ENCODE measurements at places on chromosomes 2 and 18.
A peak's percentile ranks its signal among the peaks of the same experiment; 100 is the strongest.

- no peak for DNase-seq
Measured at GRCh38 chr18:12281861-12282260, 26.2 kb upstream of the TUBB6 start.

DNA sequence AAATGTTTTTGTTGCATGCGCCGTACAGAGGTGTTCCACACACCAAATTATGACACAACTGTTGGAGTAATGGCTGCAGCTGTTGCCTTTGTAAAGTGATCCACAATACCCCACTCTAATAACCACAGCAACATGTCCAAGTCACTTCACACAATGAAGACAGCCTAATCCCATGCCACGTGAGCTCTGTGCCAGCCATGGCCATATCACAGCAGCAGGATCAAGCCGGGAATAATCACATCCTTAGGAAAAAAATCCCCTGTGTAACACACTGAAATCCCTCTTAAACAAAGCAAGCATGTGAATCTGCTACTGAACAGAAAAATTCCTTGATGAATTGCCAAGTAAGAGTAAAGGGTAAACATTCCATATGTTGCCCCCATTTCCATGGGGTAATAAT, 179.5 kb upstream of the PARD3B start:
- DNase-seq = no peak

DNA sequence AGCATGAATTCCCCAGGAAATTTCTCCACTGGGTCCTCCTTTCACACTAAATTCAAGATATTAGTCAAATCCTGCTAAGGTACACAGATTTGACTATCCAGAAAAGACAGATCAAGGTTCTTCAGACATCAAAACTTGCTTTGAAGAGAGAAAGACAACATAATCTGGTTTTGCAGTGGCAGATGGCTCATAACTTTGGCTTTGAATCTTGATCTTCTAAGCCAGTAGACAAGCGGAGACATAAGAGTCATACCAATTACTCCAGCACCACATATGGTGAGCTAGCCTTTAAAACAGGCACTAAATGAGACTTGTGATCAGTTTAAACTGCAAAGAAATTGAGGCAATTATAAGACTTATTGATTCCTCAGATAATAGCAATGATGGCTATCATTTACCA, 29.3 kb downstream of the PDE11A start:
- DNase-seq = no peak

DNA sequence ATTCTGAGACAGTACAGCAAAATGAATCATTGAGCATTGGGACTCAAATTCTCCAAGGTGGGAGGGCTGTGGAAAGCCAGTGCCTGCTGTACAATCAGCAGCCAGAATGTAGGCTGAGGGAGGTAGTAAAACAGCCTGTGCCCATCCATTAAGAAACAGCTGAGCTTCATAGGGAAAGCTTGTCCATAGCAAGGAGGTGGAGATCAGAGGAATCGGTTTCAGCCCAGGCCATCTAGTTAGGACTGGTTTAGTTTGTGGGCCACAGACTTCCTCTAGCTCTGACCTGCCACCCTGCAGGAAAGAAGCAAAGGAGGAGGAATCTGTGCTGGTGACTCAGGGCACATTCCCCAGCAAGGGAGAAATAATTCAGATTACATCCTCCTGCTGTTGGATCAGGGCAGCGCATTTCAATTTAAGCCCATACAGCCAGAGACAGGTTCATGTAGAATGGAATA, 333.4 kb downstream of the SETBP1 start:
- DNase-seq = peak; percentile 85

- no peak for DNase-seq
Measured at GRCh38 chr2:105880637-105881036, 135.9 kb downstream of the NCK2 start.

DNA sequence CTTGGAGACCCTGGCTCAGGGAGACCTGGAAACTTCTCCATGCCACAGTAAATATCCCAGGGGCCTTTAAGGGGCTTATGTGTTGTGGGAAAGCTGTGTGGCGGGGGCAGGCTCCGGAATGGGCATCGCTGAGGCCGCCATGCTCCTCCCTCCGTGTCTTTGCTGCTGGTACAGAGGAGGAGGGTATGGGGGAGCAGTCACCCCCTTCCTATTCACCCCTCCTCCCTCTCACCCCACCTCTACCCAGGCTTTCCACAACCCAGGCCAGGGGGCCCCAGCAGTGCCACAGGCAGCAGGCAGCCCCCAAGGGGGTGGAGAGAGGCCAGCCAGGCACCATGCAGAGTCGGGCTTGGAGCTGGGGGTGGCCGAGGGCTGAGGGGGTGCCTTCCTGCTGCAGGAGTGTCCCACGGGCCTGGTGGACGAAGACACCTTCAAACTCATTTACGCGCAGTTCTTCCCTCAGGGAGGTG, 28.0 kb upstream of the FAHD2A start:
- no peak for DNase-seq

DNA sequence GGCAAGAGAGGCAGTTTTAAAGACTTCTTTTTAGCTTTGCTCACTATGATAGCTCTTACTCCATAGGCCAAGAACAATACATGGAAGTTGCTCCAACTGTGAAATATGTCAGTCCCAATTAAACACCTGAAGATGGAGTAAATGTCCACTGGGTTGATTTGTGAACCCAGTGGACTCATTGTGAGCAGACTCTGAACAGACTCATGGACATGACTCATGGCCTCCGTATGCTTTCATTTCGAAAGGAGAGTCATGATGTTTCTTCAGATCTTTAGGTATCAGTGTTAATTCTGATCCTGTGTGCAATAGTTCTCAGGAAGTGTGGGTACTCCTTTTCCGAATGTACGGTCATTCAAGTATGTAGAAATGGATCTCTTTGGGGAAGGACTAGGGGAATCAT, 5.4 kb upstream of the CWC22 start:
- peak; percentile 88 for DNase-seq

- DNase-seq = no peak
Measured at GRCh38 chr2:155010925-155011324, 312.4 kb downstream of the KCNJ3 start.

DNA sequence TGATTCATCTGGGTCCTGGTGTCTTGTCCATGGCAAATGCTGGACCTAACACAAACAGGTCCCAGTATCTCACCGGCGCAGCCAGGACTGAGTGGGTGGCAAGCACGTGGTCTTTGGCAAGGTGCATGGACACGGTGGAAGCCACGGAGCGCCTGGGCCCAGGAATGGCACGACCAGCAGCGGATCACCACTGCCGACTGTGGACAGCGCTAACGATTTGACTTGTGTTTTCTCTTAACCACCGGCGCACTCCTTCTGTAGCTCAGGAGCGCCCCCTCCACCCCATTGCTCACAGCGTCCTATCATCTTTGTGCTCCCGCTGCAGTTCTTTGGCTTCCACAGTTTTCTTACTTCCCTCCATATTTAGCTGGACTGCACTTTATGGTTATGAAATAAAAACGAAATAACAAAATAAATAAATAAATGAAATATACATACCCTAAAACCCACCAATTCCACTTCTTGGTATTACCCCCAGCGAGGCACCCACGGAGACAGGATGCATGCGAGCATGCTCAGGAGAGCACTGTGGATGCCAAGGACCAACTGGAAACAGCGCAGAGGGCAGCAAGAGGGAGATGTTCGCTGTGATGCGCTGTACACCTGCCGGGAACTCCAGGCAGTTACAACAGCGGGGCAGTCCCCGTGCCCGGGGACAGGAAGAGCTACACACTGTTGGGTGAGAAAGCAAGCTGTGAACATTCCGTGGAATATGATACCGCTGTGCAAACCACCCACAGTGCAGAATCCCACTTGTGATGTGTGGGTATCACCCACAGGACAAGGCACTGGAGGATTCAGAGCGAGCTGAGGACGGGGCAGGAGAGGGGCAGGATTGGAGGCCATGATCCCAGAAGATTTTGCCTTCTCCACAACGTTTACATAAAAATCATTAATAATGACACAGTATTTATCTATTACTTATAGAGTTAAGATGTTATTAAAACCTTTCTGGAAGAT, 7.0 kb upstream of the CIDEA start:
- peak; percentile 72 for DNase-seq

- peak; percentile 38 for DNase-seq
Measured at GRCh38 chr2:143802242-143802641, 673.0 kb downstream of the ARHGAP15 start.

GRCh38 chr18:2121224-2121623, 450.1 kb downstream of the METTL4 start:
- no peak for DNase-seq

- peak; percentile 31 for DNase-seq
Measured at GRCh38 chr18:58691256-58691655, 20.0 kb downstream of the MALT1 start.

DNA sequence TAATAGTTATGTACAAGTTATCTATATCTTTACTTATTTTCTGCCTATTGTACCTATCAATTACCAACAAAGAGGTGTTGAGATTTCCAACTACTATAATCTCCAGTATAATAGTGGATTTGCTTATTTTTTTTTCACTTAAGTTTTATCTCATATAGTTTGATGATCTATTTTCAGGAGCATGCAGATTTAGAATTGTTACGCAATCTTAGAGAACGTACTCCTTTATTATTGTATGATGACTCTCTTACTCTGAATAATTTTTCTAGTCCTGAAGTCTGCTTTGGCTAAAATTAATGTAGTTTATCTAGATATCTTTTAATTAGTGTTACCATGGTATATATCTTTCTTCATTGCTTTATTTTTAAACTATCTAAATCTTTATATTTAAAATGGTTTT, 205.2 kb downstream of the SCG2 start:
- no peak for DNase-seq

DNA sequence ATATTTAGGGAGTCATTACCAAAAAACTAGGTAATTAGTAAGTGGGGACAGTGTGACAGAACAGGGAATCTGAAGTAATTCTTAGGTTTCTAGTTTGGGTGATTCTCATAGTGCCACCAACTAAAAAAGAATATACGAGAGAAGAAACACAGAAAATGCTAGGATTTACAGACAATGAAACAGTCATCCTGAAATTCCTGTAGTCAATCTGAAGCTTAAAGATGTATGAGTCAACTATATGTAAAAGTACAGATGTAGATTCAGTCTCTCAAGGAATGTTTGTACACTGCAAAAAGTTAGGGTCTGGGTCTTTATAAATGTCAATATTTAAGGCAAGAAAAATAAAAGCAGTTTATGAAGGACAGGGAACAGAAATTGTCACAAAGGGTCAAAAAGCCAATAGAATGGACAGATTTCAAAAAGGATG, 107.0 kb downstream of the STRN start:
- DNase-seq = no peak

DNA sequence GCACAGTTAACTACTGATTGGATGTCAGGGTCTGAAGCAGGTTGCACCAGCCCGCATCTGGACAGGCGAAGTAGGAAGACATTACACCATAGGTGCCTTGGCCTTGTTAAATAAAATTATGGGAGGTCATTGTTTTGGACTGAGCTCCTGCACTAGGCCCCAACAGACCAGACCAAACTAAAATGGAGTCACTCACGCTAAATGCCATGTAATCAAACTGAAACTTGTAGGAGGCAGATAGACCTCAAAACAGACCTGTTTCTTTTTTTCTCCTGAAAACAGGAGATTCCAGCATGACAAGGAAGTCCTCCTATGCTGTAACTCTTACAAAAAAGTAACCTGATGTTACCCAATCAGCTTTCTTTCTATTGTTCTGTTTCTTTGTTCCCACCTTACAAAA, 15.5 kb upstream of the NFU1 start:
- no peak for DNase-seq

- DNase-seq = no peak
Measured at GRCh38 chr18:21456428-21457178, 143.9 kb downstream of the ESCO1 start.

DNA sequence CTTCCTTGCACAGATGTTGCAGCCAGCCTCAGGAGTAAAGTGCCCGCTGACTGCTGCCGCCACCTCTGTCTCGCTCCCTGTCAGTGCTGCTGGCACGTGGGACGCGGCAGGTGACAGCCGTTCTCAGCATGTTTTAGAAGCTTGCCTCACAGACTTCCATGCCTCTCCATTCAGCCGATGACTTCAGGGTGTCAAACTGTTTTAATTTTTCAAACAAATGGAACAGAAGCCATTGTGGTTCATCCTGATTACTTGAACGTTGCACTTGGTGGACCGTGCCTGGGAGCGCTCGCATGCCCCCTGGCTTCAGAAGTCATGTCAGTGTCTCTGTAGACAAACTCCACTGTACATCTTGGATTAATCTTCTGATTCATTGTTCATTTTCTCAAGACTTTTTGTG, 62.7 kb upstream of the EML6 start:
- no peak for DNase-seq

GRCh38 chr18:356778-357177, 88.9 kb upstream of the THOC1 start:
- no peak for DNase-seq

DNA sequence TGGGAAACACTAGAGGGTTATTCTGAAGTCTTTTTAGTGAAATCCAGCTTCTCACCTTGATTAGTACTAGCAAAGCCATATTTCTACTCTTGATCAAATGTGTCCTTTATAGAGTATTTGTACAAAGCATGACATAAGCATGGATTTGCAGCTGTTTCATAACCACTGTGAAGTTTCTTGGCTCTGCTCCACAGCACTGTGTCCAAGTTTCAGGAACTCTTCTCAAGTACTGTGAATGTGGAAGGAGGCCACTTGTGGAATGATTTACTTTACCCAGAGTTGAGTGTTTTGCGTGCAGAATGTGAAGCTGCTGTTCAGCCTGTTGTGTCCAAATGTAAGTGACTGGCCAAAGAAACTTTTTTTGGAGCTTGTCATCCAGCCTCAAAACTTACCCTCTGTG, 16.2 kb upstream of the MAPRE2 start:
- DNase-seq = peak; percentile 70

DNA sequence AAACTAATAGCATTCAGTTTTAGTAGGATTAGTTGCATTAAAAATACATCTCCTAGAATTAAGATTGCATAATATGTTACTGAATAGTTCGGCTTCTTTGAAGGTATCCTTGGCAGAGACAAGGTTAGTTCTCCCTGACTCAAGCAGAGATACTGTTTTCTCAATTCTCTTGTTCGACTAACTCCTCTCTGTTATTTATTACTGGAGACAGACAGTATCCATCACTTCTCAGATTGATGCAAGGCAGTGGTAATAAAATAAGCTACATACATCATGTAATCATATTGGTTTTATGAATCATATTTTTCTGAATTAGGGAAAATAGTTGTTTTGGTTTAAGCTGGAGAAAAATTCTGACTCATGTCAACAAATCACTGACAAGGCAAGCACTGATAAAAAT, 134.8 kb downstream of the SLC8A1 start:
- DNase-seq = peak; percentile 12

- DNase-seq = peak; percentile 4
Measured at GRCh38 chr18:25587545-25587944, 235.6 kb upstream of the ZNF521 start.

All from choroid plexus epithelial cell (primary cell).